ENCODE measurements at places on chromosomes 6 and 20. TPM values are rescaled to one million over a fixed set of nuclear protein-coding genes. Genes with fewer than 3 reads are reported as not detected.

Gene HCRTR2
- total RNA-seq: not detected

Gene CRISP2
- not detected for total RNA-seq

Gene SLC18B1
- 3.9 TPM for total RNA-seq

Gene PPDPF
- total RNA-seq: 259 TPM

Gene DYNLT2
- 1.0 TPM for total RNA-seq

Gene COL9A3
- 3.0 TPM for total RNA-seq

All from bronchus fibroblast of lung (primary cell).